ENCODE measurements at places on chromosomes 2 and 18.

GRCh38 chr2:168343586-168343985 is 96.2 kb upstream of the STK39 start:
- no peak for DNase-seq

DNA sequence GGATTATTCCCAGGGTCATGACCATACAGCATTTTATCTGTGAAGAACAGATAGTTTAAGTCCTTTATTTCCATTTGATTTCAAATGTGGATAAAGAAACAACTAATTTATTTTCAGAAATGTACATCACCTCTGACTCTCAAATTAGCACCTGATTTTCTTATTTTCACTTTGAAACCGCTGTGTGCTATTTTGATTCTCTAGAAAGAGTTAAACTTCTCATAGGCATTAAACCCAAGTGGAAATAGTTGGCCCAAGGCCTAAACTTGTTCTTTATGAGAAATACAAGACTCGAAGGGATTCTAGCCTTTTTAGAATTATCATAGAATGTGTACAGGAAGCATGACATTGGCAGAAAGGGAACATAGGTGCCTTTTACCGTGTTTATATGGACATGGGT is 41.5 kb upstream of the LTBP1 start:
- no peak for DNase-seq

DNA sequence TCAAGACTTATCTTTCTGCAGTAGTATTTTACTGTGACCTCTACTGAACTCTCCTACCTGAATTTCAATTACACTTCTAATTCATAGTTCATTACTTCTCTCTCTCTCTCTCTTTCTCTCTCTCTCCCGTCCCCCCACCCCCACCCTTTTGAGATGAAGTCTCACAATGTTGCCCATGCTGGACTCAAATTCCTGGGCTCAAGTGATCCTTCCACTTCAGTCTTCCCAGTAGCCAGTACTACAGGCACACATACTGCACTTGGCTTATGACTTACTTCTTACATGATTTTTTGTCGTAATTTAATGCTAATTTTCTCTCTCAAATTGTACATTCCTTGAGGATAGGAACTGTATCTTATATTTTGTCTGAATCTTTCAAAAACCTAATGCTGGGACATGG is 6.0 kb upstream of the HIBCH start:
- DNase-seq: no peak

DNA sequence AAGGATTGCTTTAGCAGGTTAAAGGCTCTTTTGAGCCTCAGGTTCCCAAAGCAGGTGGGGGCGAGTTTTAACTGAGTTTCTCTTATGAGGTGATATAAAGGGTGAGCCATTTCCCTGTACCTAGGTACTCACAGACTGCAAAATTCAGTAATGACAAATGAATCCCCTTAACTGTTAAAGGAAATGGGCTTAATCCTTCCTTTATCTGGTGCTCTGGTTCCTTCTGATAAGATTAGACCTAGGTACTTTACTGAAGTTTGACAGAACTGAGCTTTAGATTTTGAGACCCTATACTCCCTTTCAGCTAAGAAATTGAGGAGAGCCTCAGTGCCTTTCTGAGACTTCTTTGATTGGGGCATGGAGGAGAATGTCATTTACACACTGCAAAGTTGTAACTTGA is 42.6 kb downstream of the STK17B start:
- no peak for DNase-seq
